ENCODE measurements at places on chromosomes 3 and 15.

- DNase-seq: no peak
Measured at GRCh38 chr15:62296756-62297507, 131.8 kb upstream of the C2CD4B start.

DNA sequence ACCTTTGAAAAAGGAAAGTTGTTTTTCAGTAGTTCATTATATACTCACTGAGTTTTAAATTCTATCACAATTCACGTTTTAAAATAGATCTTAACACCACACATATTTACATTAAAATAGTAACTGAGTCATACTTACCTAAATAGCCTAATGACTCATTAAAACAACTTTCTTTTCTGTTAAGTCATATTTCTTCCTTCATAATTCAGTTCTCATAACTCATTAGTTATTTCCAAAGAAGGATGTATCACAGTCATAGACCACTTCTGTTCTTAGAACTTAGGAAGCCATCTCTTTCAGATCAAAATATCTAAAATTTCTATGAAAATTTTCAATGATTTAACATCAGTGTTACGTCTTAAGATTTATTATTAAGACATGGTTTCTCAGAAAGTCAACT is 885.9 kb downstream of the FHIT start:
- DNase-seq: no peak

GRCh38 chr3:160981217-160981938 is 123.8 kb downstream of the B3GALNT1 start:
- no peak for DNase-seq

- peak; percentile 71 for DNase-seq
Measured at GRCh38 chr15:49415638-49416037, 7.4 kb upstream of the FGF7 start.

- DNase-seq: no peak
Measured at GRCh38 chr3:12973827-12974226, 99.4 kb downstream of the IQSEC1 start.

DNA sequence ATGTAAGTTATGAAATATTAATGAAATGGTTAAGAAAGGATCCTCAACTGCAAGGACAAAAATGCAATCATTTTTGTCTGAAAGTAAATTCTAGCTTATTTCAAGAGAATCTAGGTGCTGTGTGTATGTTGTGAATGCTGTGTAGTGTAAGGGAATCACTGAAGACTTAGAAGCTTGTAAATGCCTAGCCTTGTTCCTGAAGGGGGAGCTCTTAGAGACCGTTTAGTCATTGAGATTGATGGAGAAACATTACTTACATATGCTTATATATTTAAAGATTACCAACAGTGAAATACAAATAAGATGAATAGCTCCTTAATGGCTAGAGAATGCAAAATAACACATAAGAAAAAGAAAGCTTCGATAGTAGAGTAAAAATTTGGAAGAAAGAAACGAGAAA is 67.9 kb downstream of the CNTN4 start:
- DNase-seq: no peak

GRCh38 chr3:151305060-151305774 is 11.4 kb downstream of the GPR87 start:
- peak; percentile 85 for DNase-seq

DNA sequence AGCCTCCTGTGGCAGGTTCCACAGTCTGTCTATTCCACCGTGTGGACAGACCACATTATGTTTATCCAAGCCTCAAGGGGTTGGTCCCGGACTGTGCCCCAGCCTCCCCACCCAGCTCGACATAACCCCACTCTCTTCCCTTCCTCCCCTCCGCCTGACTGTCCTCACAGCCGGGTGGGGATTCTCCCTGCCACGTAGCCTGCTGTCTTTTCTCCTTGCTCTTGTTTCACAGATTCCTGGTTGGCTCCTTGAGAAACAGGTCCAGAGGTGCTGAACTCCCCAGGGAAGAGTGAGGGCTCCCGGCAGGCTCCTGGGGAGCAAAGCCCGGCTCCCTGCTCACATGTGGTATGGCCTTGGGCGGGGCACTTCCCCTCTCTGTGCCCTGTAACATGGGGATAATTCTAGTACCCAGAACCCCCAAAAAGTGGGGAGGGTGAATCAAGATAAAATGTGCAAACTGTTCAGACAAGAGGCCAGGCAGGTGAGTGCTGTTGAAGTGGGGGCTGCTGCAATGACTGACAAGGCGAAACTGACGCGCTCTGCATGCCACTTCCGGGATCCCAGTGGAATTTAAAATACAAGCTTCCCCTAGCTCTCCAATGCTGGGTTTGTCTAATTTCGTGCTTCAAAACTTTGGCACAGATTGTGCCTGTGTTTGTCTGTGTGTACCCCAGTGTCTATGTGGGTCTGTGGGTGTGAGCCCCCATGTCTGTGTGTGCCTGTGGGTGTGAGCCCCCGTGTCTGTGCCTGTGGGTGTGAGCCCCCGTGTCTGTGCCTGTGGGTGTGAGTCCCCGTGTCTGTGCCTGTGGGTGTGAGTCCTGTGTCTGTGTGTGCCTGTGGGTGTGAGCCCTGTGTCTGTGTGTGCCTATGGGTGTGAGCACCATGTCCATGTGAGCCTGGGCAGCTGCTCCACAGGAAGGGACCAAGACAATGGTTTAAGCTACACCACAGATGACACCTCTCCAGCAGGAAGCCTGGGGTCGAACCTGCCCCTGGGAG is 160.6 kb upstream of the IQSEC1 start:
- no peak for DNase-seq

- no peak for DNase-seq
Measured at GRCh38 chr3:164094546-164094945, 983.8 kb downstream of the SI start.

DNA sequence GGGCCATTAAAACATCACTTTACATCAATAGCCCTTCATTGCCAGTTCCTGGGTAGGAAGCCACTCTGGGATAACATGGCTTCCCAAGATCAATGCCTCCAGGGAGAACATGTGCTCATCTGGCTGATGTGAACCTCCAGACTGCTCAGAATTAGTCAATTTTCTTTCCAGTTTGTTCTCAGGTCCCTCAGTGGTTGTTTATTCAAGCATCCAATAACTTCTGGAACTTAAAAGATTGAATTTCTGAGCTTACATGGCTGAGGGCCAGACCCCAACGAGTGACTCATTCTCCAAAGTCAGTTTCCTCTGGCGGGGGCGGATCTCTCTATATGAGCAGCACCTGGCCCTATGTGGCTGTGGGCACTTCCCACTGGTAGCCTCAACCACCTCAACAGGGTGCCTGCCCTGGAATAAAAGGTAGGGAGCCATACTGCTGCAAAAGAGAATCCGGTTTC is 34.0 kb downstream of the LYZL4 start:
- DNase-seq: peak; percentile 90

- DNase-seq: no peak
Measured at GRCh38 chr3:77053795-77054194, 13.9 kb downstream of the ROBO2 start.

GRCh38 chr15:40534371-40534770 is 30.5 kb downstream of the CCDC32 start:
- DNase-seq: no peak

- DNase-seq: no peak
Measured at GRCh38 chr3:49600781-49601180, 46.5 kb downstream of the BSN start.

GRCh38 chr15:96494505-96494904 is 164.0 kb downstream of the NR2F2 start:
- no peak for DNase-seq

DNA sequence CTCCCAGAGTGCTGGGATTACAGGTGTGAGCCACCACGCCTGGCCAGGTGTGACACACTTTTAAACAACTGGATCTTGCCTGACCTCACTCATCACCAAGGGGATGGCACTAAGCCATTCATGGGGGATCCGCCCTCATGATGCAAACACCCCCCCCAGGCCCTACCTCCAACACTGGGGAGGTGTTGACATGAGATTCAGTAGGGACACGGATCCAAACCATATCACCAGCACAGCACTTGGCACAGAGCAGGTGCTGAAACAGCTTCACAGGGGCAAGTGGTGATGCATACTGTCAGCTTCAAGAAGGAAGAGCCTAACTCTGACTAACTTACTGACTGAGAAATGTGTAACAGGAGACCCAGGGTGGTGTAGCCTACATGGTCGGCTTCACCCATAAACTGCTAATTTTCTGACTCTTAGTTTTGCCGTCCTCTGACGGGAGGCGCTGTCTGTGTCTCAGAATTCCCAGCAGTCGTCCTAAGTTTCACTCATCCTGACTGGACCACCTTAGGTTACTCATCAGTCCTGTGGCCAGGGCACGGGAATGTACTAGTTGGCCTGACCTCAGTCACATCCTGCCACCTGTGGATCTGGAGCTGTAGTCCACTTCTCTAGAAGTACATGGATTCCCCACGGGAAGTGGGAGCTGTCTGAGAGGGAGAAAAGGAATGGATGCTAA is 81.9 kb upstream of the PLXNA1 start:
- peak; percentile 94 for DNase-seq

GRCh38 chr3:46648096-46648495 is 35.8 kb downstream of the FAM240A start:
- no peak for DNase-seq

GRCh38 chr15:91243826-91244225 is 143.8 kb downstream of the SV2B start:
- DNase-seq: no peak

GRCh38 chr15:63503739-63504246 is 600 bp upstream of the USP3 start:
- DNase-seq: peak; percentile 73

- DNase-seq: no peak
Measured at GRCh38 chr3:81198216-81198615, 563.2 kb downstream of the GBE1 start.

GRCh38 chr15:70765504-70766281 is 2.3 kb upstream of the UACA start:
- peak; percentile 71 for DNase-seq

DNA sequence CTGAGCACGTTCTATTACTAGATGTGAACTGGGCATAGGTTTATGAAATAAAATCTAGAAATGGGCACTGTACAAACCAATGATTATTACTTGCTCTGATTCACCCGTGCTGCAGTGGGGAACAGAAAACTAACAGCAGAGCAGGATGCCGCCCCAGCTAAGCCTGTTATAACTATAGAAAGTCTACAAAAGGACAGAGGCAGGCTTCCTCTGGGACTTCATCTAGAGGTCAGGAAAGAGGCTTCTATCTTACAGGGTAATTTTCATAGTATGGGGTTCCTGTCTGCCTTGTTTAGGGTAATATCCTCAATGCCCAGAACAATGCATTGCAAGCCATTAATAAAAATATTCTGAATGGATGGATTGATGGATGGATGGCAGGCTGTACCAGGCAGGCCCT is 177.0 kb upstream of the TBL1XR1 start:
- no peak for DNase-seq

GRCh38 chr3:148852271-148852992 is 12.7 kb upstream of the CPA3 start:
- DNase-seq: no peak

GRCh38 chr15:81410318-81410753 is 36.3 kb upstream of the TMC3 start:
- peak; percentile 74 for DNase-seq

DNA sequence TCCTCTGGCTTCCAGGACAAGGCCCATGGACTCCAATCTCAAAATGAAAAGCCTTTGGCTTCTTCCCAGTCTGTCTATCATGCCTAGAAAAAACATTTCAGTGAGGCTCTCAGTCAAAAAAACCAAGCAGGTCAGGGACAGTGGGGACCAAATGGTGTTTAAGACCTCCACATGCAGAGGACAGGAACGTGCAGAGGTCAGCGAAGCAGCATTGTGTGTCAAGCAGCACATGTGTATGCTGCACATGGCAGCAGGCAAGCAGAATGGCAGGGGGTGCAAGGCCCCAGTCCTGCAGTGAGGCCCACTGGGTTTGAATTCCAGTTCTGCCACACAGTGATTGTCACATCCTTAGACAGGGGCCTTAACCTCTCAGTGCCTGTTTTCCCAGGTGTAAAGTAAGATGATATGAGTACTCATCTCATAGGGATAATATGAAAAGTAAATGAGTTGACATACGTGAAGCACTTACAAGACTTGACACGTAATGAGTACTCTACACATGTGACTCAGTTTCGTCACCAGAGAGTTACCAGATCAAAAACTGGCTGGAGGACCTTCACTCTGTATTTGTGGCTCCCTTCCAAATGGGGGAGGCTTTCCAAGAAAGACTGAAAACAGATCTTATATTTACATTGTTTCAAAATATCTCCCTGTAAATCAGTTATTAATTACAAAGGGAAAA is 11.2 kb downstream of the STIMATE start:
- DNase-seq: no peak

GRCh38 chr15:73870700-73871408 is 2.5 kb upstream of the TBC1D21 start:
- no peak for DNase-seq

DNA sequence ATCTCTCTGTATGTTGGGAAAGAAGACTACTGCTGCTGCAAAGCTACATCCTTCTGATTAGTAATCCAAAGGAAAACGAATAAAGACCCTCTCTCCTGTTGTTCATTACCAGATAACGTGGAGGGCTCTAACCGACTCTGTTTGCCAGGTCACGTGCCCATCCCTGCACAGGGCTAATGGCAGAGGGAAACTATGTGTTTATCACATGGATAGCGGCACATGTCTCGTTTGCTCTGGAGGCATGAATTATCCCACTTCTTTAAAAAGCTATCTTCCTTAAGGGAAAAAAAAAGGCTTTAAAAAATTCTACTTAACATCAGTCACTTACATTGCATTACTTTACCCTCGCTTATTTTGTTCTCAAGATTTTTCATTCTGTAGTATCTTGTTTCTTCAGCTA is 32.9 kb upstream of the APEH start:
- no peak for DNase-seq
